CD14-positive monocyte (primary cell): ENCODE measurements at places on chromosomes 2 and 18.

DNA sequence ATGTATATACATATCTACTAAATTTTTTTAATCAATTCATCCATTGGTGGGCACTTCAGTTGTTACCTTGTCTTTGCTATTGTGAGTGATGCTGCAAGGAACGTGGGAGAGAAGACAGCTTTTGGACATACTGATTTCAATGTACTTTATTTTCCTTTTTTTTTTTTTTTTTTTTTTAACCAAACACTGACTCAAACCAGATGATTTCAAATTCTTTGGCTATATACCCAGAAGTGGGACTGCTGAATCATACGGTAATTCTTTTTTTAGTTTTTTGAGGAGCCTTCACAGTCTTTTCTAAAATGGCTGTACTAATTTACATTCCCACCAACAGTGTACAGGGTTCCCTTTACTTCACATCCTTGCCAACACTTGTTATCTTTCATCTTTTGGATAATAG lies 204.7 kb downstream of the INSIG2 start:
- no peak for DNase-seq

DNA sequence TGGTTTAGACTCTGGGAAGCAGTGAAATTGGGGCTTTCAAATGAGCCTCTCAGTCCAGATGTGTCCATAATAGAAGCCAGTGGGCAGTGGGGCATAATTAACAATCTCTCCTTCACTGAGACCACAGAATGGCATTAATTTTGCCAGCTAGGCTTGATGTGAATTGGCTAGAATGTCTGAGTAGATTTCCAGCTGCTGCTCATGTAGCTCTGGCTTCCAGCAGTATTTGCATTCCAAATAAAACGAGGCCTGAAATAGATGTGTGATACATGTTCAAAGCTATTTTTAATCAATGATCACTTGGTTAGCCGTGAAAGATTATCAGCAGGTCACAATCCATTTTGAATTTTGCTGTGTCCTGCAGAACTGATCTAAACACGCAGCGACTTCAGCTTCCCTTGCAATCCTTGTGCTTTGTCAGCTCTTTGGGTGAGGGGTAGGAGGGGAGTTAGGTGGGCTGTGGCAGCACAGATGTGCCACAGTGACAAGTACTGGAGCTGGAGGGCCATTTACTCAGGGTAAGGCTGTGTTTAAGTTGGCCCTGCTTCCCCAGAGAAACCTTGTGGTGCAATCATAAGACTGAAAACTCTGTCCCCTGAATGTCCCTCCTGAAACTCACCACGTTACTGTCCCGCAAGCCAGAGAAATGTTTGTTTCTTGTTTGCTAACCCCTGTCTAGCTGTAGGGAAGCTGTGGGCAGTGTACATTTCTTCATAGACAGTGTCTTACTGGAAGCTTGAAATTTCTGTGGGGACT lies 56.9 kb upstream of the TMEM178A start:
- no peak for DNase-seq

DNA sequence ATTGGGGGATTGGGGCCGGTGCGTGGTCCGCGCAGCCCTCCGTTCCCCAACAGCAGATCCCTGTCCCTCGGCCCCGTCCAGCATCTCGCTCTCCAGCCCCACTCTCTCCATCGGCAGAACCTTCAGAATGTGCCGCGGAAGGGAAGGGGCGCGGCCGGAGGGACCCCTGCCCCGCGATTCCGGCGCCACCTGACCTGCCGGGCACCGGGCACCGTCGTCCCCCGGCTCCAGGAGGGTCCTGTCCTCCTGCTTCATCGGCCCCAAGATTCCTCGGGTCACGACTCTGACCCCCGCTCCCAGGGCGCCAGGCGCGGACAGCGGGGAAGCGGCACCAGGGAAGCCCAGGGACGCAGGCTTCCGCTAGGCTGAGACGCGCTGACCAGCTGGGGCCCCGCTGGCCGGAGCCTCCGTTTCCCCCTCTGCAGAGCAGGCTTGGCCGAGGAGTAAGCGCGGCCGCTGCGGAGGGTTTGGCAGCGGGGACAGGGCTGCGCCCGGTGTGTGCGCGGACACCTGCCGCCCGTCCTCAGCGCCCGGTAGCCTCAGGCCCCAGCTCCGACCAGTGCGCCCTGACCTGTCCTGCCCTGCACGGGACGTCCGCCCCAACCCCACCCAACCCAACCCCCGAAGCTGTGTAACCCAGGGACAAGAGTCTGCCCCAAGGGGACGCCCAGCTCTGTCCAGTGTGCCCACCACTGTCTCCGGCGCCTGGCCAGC lies 16.8 kb upstream of the BOK start:
- no peak for DNase-seq

DNA sequence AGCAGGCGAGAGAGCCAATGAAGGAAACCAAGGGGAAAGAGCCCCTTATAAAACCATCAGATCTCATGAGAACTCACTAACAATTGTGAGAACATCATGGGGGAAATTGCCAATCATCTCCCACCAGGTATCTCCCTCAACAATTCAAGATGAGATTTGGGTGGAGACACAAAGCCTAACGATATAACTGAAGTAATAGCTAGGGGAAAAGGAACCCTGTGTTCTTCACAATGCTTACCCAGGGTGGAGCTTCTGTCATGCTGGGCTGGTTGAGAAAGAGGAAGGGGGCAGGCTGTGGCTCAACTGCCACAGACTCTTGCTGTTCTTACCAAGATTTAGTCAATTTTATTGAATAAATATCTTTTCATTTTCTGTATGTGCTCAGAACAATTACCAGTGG lies 392.1 kb upstream of the HS6ST1 start:
- DNase-seq: peak; percentile 42

GRCh38 chr18:62331581-62332356 lies 6.7 kb downstream of the TNFRSF11A start:
- DNase-seq: peak; percentile 14

- no peak for DNase-seq
Observed at GRCh38 chr2:120878970-120879369, 143.3 kb downstream of the GLI2 start.

- DNase-seq: no peak
Observed at GRCh38 chr2:100197631-100198153, 55.3 kb upstream of the AFF3 start.

DNA sequence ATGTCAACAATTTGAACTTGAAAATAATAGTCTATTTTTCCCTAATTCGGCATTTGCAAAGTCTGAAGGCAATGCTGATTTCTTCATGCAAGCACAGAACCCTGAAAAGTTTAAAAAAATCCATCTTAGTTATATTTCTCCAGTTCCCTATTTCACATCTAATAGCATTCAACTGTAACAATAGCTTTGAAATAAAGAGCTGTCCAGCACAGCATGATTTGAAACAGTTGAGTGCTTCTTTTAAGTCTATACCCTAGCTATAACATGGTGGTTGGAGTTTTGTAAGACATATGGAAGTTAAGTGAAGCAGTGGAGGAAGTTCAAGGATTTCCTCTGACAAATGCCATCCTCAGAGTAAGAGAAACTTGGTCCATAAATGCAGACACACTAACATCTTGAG lies 691.9 kb downstream of the ERBB4 start:
- no peak for DNase-seq

DNA sequence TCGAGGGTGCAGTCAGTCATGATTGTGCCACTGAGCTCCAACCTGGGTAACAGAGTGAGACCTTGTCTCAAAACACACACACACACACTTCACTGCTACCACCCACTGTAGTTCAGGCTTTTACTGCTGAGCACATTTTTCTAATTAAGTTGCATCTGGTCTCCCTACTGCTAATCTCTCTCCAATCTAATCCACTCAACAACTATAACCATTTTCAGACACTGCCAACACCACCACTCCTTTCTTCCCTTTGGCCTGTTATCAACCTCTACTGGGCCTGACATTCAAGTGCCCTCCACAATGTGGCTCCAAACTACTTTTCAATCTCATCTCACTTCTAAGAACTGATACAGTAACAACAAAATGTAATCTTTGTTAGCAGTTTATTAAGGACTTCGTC lies 44.8 kb downstream of the RMP24 start:
- no peak for DNase-seq

- DNase-seq: no peak
Observed at GRCh38 chr2:215750763-215751162, 262.6 kb downstream of the MREG start.

GRCh38 chr18:32175265-32175664 lies 14.6 kb upstream of the MEP1B start:
- DNase-seq: no peak

GRCh38 chr2:73890301-73891092 lies 2.3 kb upstream of the ACTG2 start:
- DNase-seq: no peak

DNA sequence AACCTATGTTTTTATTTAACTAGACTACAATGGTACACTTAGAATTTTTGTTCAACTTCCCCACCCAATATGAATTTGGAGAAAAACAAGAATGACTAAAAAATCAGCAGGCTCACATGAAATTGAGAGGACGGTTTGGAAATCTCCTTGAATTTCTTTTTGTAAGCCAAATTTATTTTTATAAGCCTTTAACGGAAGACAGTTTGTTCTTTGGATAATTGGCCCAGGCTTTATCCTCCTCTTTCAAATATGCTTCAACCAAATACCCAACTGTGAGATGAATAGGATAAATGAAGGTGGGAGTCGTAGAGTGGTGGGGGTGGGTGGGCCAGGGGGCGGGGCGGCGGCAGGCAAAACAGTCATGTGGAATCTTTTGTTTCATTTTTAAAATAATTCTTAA lies 60.6 kb downstream of the FMNL2 start:
- DNase-seq: no peak

DNA sequence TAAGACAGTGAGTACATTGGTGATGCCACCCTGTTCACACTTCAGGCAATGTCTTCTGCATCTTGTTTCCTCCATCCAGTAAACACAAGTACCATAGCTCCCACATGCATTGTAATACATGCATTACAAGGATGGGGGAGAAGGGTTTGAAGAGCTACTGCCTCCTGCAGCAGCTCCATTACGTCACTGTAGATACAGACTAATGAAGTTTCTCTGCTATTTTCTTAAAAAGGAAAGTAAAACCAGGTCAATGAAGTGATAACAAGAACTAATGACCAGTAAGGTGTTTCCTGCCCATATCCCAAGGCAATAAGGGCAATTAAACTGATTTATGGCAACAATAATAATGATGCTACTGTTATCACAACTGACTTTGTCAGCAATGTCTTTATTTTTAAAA lies 18.2 kb upstream of the BBS5 start:
- DNase-seq: no peak

GRCh38 chr2:48529194-48529593 lies 760 bp upstream of the STON1 start:
- DNase-seq: no peak

GRCh38 chr2:172048508-172049503 lies 36.5 kb upstream of the DLX1 start:
- no peak for DNase-seq

DNA sequence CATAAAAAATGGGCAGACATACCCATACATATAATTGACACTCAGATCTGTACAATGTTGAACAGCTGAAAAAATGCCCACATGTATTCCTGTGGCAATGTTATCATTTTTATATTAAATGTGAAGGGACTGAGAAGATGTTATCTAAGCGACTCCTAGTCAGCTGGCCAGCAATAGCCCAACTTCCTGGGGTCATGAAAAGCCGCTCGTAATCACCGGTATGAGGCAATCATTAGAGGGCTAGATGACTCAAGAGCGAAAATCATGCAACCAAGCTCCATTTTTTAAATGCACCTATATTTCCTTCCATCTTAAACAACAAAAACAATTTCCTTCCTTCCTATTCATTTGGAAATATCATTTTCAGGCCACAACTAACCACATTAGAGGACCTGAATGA lies 274.6 kb upstream of the CCDC68 start:
- DNase-seq: peak; percentile 58

DNA sequence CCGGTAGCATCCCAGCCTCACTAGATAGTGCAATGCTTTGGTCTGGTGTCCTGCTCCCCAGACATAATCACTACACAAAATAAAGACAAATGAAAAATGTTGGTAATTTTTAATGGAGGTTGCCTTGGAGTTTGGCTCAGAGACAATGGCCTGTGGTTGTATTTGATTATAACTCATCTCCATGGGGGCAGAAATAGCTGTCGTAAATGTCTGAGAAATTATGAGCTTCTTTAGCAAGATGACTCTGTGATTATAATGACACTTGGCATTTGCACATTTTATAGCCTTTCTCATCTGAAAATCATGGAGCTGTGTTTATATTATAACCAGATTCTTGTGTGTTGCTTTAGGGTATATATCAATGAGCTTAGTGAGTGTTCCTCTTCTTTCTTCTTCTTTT lies 1779.7 kb upstream of the CELF4 start:
- no peak for DNase-seq
